Right atrium auricular region (tissue), 2 donors: ENCODE measurements at places on chromosomes 2 and 18. TPM values are rescaled to one million over a fixed set of nuclear protein-coding genes. Genes with fewer than 3 reads are reported as not detected.
A peak's percentile ranks its signal among the peaks of the same experiment; 100 is the strongest.

The LDLRAD4 gene
- 41.2 TPM for total RNA-seq

The HAT1 gene
- 25.8 TPM for total RNA-seq

The ITPRIPL1 gene
- total RNA-seq = 1.5 TPM

The CTLA4 gene
- total RNA-seq = not detected

The RAMP1 gene
- total RNA-seq = 239 TPM

The EPHA4 gene
- total RNA-seq = 74.2 TPM

DNA sequence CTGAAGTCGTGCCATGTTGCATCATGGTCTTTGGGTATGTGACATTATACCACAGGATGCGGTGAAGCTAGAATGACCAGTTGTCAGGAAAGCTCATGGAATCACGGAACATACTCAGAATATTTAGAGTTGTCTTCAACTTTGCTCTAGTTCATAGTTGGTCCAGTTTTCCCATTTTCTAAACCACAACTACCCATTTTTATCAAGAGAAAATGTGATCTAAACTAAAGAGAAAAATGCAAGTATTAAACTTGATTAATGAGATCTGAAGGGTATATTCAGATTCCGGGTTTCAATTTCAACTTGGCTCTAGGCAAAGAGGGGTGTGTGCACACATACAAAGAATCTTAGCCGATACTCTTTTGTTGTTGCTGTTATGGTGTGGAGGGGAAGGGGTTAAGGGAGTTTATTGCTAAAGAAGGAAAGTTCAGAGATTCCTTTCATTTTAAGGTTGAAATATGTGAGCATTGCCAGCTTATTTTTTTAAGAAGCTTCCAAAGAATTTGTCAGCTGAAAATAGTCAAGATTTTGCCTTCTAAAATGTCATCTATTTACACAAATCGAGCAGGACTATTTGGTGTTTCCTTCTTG, 516.6 kb upstream of the ZEB2 start:
- no peak for DNase-seq

DNA sequence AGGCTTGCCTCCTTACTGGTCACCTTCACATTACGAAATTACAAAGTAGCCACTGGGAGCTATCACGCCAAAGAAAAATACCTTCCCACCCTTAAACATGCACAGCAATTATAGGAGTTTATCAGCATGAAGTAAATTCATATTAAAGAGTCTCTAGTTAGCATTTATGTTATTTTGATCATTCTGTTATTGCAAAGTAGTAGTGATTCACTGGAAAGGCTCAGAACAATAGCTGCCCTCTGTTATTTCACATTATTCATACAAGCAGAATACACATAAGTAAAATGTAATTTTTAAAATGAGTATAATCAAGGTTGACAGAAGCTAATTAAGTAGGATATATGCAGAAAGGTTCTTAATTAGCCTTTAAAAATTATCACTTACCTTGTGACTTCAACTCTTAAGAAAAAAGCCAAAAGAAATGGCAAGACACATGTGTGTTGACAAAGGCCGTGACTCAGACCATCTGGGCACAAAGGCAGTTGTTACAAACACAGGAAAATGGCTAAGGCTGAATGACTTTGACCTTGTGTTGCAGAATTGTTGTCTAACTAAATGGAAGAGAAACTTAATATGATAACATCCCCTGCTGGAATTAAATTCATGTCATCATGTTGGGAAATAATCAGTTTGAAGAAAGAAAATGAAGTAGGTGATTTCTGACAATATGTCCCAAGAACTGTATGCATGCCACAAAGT, 108.3 kb downstream of the ARL6IP6 start:
- no peak for DNase-seq

GRCh38 chr18:75475228-75475627, 47.7 kb upstream of the SMIM21 start:
- no peak for DNase-seq

- DNase-seq = no peak
These were observed 212.4 kb downstream of the RPIA start for GRCh38 chr2:88903749-88904353.

- DNase-seq = no peak
These were observed 5.5 kb downstream of the SULT1C4 start for GRCh38 chr2:108383146-108383830.

DNA sequence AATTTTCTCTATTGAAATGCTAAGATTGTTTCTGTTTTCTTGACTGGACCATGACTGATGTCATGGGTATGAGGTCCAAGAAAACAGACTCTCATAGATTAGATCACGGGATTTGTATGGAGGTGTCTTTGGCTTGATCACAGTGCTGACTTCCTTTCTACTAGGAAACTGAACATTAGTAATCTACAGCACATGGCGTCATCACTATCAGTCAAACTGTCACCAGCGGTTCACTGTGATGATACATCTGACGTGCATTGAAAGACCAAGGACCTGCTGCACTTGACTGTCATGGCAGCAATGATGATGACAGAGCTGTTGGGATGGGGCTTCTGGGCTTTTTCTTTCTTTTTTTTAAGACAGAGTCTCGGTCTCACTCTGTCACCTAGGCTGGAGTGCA, 28.2 kb upstream of the IMPA2 start:
- no peak for DNase-seq

DNA sequence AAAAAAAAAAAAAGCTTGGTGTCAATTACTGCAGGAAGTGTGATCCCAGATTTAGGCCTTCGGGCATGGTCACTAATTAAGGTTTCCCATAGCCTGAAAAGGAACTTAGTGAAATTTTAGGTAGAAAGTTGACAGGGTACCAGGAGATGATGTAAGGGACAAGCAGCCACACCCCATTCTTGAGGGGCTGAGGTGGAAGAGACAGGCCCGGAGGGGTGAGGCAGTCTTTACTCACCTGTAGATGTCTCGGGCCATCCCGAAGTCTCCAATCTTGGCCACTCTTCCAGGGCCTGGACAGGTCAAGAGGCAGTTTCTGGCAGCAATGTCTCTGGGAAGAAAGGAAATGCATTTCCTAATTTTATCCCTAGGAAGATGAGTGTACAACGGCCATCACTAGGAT, 94.3 kb downstream of the CLIP4 start:
- no peak for DNase-seq

- DNase-seq = no peak
These were observed 5.5 kb downstream of the DGKD start for GRCh38 chr2:233359823-233360222.

DNA sequence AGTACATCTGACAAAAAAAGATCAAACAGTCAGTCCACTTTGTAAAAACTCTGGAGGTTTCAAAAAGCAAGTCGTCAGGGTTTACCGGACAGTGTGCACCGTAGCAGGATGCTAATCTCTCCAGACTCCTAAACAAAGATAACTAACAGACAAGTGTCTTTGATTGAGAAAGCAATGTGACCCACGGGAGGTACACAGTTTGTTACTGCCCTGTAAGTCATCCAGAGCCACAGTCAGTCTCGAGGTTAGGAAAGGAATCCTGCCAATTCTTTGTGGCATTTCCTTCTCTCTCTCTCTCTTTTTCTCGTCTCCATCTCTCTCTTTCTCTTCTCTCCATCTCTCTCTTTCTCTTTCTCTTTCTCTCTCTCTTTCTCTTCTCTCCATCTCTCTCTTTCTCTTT, 42.8 kb downstream of the LRRTM4 start:
- DNase-seq = no peak

DNA sequence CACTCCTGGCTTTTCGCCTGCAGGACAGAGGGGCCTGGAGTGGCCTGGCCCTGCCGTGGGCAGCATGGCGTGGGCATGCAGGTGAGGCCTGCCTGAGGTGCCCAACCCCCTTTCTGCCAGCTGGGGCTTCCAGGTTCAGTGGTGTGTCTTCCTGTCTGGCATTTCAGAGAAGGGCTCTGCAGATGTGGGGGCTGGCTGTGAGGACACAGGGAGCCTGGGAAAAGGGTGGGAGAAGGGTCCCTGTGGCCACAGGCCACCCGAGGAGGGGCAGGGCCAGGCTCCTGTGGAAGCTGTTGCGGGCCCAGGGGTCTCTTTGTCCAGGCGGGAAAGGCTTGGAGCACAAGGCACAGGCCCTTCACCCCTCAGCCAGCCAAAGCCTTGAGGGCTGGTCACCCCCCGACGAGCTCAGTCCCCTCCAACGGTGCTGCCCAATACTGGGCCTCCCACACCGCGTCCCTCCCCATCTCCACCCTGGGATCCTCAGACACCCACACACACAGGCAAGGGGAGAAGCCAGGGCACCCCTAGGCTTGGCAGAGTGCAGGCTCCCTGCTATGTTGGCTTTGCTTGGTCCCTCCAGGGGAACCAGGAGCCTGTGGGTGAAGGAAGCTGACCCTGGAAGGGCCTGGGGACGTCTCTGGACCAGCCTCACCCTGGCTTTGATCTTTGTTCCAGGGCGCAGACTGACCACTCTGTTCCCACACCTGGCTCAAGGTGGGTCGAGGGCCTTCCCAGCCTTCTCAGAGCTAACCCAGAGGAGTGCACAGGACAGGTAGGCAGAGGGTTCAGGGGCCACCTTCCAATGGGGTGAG, 3.7 kb upstream of the AQP12A start:
- peak; percentile 26 for DNase-seq

DNA sequence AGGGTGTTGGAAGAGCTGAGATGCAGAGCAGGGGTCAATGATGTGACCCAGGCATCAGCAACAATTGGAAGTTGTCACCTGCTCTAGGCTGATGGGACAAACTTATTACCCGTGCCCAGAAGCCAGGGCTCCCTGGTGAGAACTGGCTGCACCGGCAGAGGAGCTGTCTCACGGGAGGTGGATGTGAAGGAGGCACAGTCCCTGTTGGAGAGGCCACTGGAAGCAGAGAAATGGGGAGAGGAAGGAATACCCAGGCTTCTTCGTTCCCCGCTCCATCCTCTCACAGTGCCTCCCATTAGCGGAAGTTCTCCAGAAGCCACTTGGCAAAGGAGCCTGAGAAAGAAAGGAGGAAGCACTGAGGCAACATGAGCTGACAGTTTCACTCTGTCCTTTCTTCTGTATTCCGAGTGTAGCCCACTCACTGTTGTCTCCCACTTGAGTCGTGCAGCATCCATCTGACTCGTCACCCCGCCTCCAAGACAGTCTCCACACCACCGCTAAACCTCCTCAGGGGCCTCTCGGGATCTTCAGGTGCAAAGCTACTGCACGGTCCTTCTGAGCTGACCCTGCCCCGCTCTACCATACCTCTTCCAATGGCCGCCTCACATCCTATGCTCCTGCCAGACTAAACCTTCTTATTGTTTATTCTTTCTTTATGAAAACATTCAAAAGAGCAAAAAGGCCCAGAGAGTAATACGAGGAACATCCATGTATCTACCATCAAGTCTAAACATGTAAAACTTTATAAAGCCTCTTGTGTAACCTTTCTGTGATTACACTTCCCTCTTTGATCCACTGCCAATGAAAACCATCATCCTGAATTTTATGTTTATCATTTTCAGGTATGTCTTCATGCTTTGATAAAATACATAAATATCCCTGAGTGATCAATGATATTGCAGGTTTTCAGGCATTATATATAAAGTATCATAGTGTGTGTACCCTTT, 19.1 kb upstream of the AFTPH start:
- no peak for DNase-seq

GRCh38 chr18:9444549-9444948, 30.8 kb upstream of the RALBP1 start:
- no peak for DNase-seq

DNA sequence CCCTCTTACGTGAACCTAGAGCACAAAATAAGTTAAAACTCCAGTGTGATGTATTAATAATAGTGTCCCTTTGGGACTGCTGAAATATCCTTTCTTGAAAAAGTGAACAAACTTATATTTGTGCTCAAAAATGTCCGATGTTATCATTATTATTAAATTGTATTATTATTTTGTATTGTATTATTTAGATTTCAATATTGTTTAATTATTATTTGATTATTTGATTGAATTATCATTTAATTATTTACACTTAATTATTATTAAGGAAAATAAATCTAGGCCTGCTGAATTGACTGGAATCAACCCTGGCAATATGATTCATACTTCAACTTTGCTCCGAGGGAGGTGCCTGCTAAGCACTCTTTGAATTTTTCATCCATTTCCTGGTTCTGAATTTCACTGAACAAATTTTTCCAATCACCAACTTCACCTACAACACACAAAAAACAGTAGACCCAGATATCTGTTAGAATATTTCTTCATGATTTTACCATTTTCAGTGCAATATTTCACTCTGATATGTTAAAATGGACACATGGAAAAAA, 10.9 kb upstream of the EIF2AK2 start:
- no peak for DNase-seq

DNA sequence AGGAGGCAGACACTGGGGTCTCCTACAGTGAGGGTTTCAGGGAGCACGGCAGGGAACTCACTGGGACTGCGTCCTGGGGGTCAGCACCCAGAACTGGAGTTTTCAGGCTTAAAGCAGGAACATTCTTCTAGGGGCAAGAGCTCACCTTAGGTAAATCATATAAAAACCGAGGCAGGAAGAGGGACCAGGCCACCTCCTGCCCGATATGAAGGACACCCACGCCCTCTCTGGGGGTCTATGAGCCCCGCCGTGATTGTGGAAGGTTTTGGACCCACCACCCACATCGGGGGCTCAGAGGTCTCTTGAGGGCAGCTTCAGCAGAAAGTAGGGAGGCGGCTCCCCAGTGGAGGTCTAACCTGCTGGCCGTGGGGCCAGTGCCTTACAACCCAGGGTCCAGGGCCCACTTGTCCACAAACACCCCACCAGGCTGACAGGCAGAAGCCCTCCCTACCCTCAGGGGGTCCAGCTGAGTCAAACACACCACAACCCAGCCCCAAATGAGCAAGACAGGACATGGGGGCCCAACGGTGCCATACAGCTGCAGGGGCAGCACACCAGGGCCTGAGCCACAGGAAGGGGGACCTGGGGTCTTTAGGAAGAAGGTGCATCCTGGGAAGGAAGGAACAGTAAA, 25.3 kb downstream of the CROCC2 start:
- DNase-seq = peak; percentile 43

GRCh38 chr2:73291461-73292315, 1.7 kb downstream of the EGR4 start:
- no peak for DNase-seq

DNA sequence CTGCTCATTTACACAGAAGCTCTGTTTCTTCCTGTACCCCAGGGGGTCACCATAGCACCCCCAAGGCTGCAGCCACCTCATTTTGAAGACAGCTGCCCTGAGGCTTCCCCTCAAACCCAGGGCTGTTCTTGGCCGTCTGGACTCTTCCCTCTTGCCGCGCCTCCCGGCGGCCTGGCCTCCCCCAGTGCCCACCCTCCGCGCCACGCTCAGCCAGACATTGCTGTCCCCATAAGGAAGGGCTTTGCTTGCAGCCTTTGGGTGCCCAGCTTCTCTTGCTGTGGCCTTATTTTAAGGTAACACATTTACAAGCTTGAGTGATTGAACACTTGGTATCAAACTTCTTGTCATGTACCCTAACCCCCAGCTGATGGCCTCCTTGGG, 79.0 kb downstream of the STPG4 start:
- no peak for DNase-seq

- no peak for DNase-seq
These were observed 17.1 kb upstream of the FABP1 start for GRCh38 chr2:88144914-88145497.

GRCh38 chr2:99376254-99376864, 39.2 kb downstream of the EIF5B start:
- DNase-seq = no peak

GRCh38 chr18:13175266-13175665, 43.3 kb upstream of the LDLRAD4 start:
- DNase-seq = no peak
